ENCODE measurements at places on chromosomes 5 and 9.

DNA sequence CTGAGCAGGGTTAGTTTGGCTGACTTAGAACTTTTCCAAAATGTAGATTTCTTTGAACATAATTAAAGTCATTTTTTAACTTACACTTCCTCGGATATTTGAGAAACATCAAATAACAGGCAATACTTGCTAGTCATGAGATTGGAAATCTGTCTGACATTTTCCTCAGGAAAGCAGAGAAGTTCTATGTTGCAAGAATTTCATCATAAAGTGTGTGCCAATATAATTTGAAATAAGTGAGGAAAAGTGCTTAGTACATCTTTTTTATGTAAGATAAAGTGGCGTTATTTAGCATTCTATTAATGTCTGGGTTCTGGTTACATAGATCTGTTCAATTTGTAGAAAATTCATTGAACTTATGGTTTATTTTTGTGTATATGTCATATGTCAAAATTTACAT, 48.7 kb upstream of the C5orf47 start:
- DNase-seq = no peak

- no peak for DNase-seq
These were observed 708.7 kb downstream of the CDH9 start for GRCh38 chr5:26329562-26330189.

GRCh38 chr5:40984884-40985283, 75.6 kb downstream of the C7 start:
- DNase-seq = no peak

GRCh38 chr5:91207248-91207647, 175.9 kb downstream of the ARRDC3 start:
- no peak for DNase-seq

DNA sequence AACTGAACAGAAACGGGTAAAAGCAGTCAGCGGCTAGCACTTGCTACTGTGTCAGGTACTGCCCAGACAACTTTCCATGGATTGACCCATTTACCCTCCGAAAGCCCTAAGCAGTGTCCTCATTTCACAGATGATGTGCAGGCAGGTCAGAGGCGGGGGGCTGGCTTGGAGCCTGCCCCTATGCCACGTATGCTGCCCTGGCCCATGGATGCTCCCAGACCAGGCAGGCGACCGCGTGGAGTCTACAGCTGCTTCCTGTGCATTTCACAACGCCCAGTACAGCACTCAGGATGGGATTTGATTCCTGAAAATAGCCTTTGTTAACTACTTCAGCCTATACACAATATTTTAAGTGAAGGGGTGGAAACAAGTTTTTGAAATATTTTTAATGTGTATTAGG, 202.9 kb downstream of the NXNL2 start:
- DNase-seq = no peak

Measured in RPMI8226 (cell line).